ENCODE measurements at places on chromosomes 13 and 19.

DNA sequence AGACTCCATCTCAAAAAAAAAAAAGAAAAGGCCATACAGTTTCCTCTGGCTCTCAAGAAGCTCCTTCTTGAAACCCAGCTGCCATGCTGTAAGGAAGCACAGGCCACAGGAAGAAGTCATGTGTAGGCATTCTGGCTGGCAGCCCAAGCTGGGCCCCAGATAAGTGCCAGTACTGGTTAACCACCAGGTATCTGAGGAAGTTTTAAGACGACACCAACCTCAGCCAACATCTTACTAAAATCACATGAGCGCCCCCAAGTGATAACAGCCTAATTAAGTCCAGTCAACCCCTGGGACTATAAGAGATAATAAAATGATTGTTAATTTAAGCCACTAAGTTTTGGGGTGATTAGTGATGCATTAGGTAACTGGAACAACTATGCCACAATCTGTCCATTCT is 27.4 kb upstream of the AKT2 start:
- no peak for DNase-seq

- DNase-seq = no peak
Measured at GRCh38 chr13:74838096-74838495, 643.9 kb downstream of the TBC1D4 start.

- DNase-seq = peak; percentile 81
Measured at GRCh38 chr19:43780706-43781525, at the start of gene KCNN4. Gene KCNN4, minus strand, starts transcription at chr19:43780973. Its CDS starts 112 bp downstream, at chr19:43780861.

- no peak for DNase-seq
Measured at GRCh38 chr13:113337556-113337955, 26.4 kb downstream of the GRTP1 start.

GRCh38 chr13:22758245-22758644 is 422.5 kb upstream of the SGCG start:
- no peak for DNase-seq

All from stimulated activated naive CD4-positive, alpha-beta T cell treated with Interleukin-2 at 50 U/mL for 16 hours (primary cell).